Activated B cell treated with CpG ODN at 0.5 μM for 24 hours (primary cell): ENCODE measurements at places on chromosomes 2 and 18.
A peak's percentile ranks its signal among the peaks of the same experiment; 100 is the strongest.

- DNase-seq = no peak
These were observed 336.5 kb downstream of the MEIS1 start for GRCh38 chr2:66771359-66771976.

DNA sequence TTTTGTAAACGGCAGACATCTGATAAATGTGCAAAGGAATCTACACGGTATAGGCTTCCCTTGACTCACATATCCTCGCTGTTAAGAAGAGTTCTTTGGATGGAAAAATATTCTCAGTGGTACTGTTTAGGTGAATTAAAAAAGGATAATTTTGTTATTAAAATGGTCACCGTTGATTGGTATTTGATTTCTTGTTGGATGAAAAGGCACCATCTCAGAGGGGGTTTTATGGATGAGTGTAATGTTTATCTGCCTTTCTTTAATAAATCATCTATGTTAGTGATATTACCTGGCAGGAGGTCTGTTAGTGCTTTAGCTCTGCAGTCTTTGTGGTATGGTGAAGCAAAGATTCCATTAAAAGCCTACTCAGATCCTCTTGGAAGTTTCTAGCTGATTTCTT lies 92.3 kb downstream of the MGAT5 start:
- DNase-seq = no peak

DNA sequence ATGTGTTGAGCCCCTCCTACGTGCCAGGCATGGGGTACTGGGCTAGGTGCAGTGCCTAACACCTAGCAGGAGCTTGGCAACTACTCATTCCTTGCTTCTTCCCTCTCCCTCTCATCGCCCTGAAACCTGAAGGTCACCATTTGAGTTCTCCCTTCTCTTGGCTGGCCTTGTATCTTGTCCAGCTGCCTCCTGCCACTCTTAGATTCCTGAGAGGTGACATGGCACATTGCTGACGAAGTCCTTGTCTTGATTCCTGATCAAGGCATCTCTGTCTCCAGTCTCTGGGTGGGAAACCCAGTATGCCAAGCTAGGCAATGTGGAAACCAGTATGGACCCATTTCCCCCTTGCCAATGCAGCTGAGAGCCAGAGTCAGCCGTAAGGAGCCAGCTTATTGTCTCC lies 9.0 kb upstream of the EFR3B start:
- DNase-seq = no peak

- no peak for DNase-seq
These were observed 147.8 kb upstream of the ERBB4 start for GRCh38 chr2:212686285-212686895.

DNA sequence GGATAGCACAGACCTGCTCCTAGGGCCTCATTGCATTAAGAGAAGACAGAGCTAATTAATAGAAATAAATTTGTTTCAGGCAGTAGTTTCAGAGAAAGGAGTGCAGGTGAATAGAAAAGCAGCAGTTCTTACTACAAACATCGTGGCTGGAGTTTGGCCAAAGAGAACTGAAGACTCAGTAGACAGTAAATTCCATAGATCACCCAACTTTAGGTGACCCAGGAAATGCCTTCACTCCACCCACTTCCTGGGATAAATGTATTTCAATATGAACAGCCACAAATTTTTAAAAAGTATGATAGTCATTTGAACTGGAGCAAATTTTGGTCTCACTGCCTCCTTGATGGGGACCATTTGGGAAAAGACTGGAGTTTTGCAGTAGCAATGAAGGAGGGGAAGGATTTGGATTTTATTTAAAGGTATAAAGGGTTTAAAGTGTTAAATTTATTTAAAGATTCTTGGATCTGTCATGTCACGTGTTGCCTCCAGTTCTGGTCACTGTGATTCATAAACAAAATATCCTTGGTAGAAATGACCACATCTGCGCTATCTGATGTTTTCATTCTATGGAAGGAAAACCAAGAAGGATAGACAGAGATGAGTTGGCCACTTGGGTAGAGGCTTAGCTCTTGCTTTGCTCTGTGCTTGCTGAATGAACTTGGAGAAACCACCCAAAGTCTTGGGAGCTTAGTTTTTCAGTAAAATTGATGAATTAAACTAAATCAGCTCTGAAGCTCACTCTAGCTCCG lies 390.2 kb downstream of the THSD7B start:
- no peak for DNase-seq

DNA sequence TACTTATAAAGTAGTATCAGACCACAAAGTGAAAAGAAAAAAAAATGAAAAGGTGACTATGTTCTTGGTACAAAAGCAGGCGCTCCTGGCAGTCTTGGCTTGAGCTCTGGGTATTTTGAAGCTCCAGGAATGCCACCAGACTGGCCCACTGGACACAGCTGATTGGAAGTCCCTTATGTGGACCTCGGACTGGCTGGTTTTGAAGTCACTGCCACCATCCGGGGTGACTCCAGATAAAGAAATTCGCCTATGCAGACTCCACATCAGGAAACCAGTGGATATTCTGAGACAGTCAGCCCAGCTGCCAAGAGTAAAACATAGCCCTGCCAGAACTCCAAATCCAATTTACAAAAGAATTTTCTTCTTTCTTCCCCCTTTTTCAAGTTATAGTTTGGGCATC lies 28.0 kb downstream of the ACKR3 start:
- no peak for DNase-seq

GRCh38 chr18:13409026-13409425 lies 190.5 kb downstream of the LDLRAD4 start:
- no peak for DNase-seq

GRCh38 chr2:58584606-58585118 lies 343.5 kb upstream of the FANCL start:
- DNase-seq = no peak

DNA sequence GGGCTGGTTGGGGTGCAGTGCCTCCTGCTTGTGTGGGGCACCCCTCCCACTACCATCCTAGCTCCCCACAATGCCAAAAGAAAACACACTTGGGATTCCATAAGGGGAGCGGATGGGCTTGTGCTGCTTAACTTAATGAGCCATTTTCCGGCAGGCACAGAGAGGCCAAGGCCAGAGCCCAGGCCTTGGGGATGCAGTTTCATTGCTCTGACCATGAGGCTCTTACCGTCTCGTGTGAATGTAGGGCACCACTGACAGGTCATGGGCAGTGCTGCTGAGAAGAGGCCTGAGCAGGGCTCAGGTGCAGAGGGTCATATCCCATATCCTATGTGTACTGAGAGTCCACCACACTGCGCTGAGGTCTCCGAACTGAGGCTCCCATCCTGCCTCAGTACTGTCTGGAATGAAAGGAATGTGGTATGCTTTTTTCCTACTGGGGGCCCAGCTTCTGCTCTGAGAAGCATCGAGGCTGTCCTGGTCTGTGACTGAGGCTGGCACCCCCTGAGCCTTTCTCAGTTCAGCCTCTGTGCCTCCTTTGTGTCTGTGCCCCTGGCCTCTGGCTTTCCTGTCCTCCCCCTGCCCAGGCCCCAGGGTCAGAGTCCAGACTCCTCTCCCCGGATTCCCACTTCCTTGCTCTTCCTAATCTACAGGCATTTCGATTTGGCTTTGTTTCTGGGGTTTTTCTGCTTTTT lies 45.2 kb upstream of the MAPRE3 start:
- DNase-seq = no peak

DNA sequence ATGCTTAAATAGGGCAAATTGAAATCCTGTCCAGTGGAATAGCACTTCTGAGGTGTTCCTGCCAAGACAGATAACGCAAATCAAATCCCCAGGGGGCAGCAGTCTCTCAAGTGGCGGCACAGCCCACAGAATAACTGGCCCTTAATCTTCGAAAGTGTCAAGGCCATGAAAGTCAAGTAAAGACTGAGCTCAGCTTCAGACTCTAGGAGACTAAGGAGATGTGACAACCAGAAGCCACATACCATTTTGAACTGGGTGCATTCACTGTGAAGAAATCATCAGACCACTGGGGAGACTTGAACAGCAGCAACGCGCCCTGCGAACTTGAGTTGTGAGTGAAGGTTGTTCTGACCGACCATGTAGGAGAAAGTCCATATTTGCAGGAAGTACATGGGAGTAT lies 66.0 kb upstream of the ASAP2 start:
- DNase-seq = no peak

DNA sequence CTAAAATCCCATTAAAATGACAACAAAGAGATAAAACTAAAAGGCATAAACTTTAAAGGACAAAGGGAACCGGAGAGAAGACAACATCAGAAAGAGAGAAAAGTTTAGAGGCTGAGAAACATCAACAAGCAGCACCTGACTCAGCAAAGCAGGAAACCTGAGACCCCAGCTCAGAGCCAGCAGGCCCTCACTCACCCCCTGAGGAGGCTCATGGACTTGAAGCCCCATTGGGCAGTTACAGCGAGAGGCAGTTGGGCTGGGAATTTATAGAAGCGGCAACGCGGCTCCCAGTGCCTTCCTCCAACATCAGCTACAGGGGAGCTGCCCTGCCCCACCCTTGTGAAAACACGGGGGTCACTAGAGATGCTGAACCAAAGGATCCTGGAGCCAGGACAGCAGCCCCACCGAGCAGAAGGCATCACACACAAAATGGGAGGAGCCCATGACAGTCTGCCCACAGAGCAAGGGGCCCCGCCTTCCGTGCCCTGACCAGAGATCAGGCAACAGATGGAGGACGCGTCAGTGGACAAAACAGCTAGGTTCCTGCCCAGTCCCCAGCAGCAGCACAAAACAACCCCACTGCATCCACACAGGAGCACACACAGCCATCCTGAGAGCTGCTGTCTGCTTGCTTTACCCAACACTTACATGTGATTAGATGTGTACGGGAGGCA lies 52.7 kb downstream of the CMPK2 start:
- no peak for DNase-seq

DNA sequence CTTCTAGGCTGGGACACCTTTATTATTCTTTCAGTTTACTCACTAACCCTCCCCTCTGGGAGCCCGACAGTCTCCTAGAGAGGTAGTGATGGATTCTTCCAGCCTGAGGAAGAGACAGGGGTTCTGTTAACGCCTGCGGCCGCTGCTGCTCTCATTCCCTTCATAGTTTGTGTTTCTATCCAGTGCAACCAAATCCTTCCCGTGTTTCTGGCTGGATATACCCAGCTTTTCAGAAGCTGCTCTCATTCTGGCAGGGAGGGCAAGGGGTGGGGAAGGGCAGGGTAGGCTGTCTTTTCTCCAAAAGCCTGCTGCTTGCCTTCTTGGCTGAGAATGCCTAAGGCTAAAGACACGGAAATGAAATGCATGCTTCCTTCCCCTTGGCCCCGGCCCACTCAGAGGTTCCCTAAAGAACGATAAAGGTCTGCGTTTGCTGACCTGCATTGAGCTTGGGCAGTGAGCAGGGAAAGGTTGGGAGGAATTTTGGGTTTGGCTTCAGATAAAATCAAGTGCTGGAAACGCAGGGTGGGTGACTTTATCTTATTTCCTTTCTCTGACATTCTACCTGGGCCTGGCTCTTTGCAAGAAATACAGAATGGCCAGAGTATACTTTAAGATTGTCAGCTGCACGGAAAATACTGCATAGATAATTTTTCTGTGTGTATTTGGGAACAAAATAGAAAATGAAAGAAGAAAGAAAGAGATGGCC lies 390.9 kb downstream of the NBAS start:
- no peak for DNase-seq

DNA sequence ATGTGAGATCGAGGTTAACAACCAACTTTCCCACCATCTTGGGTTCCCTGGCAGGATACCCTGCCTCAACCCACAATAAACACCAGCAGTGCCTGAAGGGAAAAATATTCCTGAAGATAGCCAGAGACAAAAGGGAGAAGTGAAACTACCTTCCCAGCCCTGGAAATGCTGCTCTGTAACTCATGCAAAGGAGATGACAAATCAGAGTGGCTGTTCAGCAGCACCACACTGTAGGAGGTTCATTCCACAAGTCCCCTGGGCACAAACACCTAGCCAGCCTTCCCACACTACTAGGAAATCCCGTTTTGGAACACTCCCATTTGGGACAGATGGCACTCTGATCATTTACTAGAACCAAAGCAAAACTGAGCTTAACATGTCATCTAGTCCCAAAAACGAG lies 190.7 kb upstream of the RBBP8 start:
- no peak for DNase-seq

GRCh38 chr2:232388324-232388891 lies 9.9 kb downstream of the ALPP start:
- no peak for DNase-seq

- DNase-seq = no peak
These were observed 238.2 kb downstream of the SATB2 start for GRCh38 chr2:199219551-199219950.

GRCh38 chr18:59712311-59712710 lies 15.1 kb upstream of the CCBE1 start:
- no peak for DNase-seq

GRCh38 chr2:84526562-84526961 lies 10.3 kb downstream of the DNAH6 start:
- DNase-seq = no peak

- DNase-seq = no peak
These were observed at the start of gene CRYGC for GRCh38 chr2:208129744-208130711. TSS of gene CRYGC (minus strand) at chr2:208129828. CDS start at chr2:208129792, 36 bp downstream.

DNA sequence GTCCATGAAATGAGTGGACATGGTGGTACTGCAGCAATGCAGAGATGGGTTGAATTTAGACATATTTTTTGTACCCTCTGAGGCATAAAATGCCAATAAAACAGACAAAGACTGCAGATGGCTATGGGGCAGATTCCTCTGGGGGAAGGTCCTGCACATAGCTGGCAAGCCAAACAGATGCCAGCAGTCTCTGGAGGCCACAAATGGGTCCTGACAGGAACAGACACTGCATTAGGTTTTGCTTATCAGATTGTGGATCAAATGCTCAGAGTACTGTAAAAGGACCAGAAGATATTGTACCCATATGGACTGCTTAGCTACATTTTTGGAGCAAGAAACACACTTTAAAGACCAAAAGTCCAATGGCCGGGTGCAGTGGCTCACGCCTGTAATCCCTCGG lies 40.9 kb upstream of the ORC2 start:
- no peak for DNase-seq

- DNase-seq = peak; percentile 40
These were observed 145.6 kb downstream of the TGIF1 start for GRCh38 chr18:3595369-3596273.

- DNase-seq = no peak
These were observed 9.8 kb downstream of the POU3F3 start for GRCh38 chr2:104863468-104864279.

GRCh38 chr18:68234676-68235075 lies 480.2 kb downstream of the TMX3 start:
- no peak for DNase-seq
